SK-N-SH treated with all-trans-retinoic acid at 6 μM for 48 hours (cell line): ENCODE measurements at places on chromosomes 16 and 17.
A peak's percentile ranks its signal among the peaks of the same experiment; 100 is the strongest.

GRCh38 chr17:80257716-80258213 is 2.9 kb upstream of the RNF213 start:
- ATAC-seq, result no peak

- ATAC-seq, result no peak
Observed at GRCh38 chr16:23833960-23834685, 1.7 kb upstream of the PRKCB start.

DNA sequence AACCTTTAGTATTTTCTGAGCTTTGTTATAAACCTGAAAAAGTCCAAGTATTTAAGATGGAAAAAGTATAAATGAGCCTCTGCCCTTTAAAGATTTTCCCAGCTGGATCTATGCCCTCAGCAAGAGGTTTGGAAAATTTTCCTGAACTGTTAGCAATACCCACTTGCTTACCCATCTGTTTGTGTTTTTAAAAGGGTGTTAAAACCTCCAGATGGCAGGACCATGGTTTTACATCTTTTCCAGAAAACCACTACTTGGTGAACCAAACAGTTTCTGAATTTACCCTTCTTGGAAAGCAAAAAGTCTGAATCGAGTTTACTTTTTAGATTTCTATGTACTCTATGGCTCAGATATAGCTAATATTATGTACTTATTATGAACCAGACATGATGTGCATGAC is 719 bp downstream of the PMFBP1 start:
- no peak for ATAC-seq

GRCh38 chr16:24677388-24677787 is 52.1 kb upstream of the TNRC6A start:
- no peak for ATAC-seq

DNA sequence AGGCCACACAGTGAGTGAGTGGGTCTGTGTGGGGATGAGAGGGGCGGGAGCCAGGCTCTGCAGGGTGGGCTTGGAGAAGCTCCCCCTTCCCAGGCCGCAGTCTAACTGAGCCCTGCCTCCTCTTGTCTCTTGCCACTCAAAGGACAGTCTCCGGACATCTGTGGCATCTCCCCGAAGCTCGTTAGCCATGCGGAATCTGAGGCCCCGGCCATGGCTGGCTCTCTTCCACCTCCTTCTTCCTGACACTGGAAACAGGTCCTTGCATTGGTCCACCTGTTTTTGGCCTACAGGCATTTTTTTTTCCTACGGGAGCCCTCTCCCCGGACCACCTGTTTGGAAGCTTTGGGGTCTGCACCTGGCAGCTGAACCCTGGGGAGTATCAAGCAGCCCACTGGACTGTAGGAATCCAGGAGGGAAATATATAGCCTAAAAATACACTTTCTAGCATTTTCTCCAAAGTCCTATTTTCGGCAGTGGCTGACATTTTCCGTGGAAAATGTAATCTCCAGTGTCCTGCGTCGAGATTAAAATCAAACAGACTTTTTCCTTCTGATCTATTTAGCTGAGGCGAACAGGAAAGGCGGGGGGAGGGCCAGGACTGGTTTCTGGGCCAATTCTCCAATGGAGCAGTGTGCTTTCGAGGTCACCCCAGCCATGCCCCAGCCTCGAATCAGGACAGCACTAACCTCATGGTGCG is 9.1 kb downstream of the ATP2A3 start:
- no peak for ATAC-seq

DNA sequence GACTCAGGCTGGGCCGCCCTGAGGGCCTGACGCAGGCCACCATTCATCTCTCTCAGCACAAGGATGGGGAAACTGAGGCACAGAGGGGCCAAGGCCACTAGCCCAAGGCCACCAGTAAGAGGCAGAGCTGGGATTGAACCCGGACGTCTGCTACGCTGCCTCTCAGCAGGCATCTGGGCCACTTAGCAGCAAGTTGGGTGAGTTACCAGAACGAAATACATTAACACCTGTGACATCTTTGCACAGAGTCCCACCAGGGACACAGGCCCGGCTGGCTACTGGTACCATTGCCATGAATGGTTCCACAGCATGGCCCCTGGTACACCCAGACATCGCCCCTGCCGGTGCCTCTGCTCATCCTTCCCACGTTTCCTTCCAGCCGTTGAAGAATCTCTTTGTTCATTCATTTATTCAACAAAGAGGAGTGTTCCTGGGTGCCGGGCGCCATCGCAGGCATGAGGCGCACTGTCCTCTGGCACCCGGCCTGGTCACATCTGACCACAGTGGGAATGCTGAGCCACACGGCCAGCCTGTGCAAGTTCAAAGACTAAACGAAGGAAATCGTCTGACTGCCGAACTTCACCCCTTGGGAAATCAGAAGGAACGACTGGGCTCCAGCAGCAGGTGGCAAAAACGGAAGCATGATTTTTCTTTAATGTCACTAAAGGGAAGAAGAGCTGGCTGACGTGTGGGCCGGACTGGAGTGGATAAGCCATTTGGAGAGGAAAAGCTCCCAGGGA is 7.4 kb upstream of the ZNF469 start:
- ATAC-seq, result no peak

DNA sequence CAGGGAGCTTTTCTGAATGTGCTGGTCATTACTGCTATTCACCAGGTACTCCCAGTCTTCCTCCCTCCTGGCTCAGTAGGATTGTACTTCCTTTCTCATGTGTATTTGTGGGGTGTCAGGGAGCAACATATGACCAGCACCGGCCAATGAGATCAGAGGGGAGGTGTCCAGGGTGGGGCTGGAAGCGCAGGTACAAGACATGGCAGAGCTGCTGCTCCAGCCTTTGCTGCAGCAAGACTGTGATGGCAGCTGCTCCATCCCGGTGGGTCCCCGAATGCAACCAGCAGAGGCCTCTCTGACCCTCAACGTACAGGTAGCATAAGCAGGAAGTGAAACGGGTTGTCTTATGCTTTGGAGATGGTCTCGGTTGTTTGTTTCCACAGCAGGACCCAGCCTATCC is 53.8 kb upstream of the CACNG5 start:
- ATAC-seq, result no peak

DNA sequence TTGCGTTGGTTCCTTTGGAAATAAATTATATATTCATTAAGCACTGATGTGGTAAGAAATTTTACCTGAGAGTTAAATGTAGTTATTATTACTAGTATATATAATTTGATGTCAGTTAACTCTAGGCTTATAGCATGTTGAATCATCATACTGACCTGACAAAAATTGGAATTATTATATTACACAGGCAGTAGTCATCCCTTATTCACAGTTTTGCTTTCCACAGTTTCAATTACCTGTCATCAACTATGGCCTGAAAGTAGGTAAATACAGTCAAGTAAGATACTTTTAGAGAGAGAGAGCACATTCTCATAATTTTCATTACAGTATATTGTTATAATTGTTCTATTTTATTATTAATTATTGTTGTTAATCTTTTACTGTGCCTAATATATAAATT is 1074.7 kb downstream of the CDH11 start:
- ATAC-seq, result no peak

- no peak for ATAC-seq
Observed at GRCh38 chr16:9316615-9317014, 225.2 kb downstream of the HAPSTR1 start.

GRCh38 chr17:20063665-20064648 is 54.8 kb downstream of the SPECC1 start:
- peak; percentile 73 for ATAC-seq

DNA sequence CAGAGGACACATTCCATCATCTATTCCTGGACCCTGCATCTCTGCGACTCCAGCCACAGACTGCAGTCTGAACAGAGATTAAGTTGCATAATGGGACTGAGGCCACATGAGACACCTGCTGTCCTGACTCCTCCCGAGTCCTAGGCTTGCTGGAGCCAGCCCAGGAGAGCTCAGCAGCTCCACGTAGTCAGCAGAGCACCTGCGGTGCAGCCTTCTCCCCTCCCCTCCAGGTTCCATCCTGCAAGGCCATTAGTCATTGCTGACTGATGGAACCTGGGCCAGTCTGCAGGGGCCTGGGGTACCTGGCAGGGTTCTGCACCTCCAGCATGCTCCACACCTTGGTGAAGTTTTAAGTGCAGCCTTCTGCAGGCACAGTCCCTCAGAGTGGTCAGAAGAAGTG is 76.7 kb downstream of the PLD6 start:
- no peak for ATAC-seq

DNA sequence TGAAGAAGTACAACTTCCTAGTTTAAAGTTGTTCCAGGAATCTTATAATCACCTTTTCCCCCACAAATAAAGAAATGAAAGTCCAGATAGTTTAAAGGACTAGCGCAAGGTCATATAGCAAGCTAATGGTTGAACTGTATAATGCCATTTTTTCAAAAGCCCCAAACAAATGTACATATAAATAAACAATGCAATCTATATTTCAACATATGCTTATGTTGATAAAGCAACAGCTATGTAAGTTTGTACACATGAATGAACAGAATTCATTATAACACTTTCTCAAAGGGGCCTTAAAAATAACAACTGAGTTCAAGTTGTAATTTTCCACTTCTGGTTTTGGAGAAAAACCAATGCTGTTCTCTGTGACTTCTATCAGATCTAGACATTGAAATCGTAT is 1628.6 kb downstream of the CDH8 start:
- ATAC-seq, result no peak

- ATAC-seq, result no peak
Observed at GRCh38 chr16:28140788-28141618, 70.8 kb downstream of the XPO6 start.

DNA sequence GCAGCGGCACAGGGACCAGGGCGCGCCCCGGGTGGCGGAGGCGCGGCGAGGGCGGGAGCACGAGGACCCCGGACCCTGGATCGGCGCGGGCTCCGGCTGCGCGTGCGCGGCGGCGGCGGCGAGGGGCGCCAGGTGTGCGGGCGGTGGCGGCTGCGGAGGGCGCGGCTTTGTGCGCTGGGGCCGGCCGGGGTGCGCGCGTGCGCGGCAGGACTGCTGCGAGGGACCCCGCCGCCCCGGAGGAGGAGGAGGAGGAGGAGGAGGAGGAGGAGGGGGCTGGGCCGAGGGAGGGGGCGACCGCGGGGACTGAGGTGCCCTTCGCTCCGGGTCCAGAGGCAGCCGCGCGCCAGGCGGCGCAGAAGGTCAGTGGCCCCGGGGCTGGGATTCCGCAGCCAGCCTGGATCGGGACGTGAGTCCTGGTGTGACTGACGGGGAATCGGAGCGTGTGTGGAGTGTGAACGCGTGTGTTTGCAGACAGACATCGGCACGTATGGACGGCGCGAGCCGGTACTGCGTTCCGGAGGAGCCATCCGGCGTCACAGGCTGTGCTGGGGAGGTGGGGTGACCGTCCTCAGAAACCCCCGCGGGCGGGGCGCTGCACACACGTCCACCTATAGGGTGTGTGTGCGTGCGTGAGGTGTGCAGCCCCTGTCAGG is 19.5 kb upstream of the RAP1GAP2 start:
- ATAC-seq, result peak; percentile 43
